T-helper 17 cell (primary cell): ENCODE measurements at places on chromosomes 2 and 18.
A peak's percentile ranks its signal among the peaks of the same experiment; 100 is the strongest.

GRCh38 chr2:26639685-26640243 is 1.4 kb downstream of the CIB4 start:
- no peak for DNase-seq

DNA sequence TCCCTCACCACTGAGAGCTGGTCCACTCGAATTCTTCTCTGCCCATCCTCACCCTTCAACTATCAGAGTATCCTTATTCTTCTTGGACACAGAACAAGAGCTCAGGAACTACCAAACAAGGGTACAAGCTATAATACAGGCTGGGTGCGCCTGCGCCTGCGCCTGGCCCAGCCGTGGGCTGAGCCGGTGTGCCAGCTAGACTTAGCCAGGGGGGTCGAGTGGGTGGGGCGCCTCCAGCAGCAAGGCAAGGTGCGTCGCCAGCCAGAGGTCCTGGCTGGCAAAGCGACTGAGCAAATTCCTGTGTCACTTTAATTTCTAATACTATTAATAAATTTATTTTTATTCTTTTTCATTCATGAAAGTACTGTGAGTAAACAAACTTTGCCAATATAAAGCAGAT is 1072.6 kb upstream of the PIK3C3 start:
- no peak for DNase-seq

- DNase-seq, result no peak
These were observed 21.8 kb downstream of the CWC22 start for GRCh38 chr2:179985163-179985820.

GRCh38 chr2:233422050-233422639 is 67.9 kb downstream of the DGKD start:
- DNase-seq, result peak; percentile 48

DNA sequence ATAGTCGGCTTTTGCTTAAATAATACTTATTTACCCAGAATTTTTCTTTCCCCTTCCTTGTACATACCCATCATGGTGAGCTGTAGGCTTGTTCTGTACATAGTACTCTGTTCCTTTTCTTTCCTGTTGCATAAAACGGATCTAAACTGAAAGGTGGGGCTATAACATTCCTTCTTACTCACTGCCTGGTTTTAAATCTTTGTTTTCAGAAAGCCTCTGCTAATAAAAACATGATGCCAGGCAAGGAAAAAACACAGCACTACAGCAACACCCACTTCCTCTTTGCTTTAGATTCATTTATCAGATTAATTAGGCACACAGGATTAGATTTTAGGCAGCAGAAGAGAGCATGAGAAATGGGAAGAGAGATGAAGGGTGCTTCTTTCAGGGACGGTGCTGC is 19.6 kb upstream of the STON1 start:
- DNase-seq, result no peak

- no peak for DNase-seq
These were observed 35.6 kb downstream of the VIT start for GRCh38 chr2:36731941-36732672.

GRCh38 chr18:11177382-11177781 is 28.0 kb upstream of the PIEZO2 start:
- no peak for DNase-seq

DNA sequence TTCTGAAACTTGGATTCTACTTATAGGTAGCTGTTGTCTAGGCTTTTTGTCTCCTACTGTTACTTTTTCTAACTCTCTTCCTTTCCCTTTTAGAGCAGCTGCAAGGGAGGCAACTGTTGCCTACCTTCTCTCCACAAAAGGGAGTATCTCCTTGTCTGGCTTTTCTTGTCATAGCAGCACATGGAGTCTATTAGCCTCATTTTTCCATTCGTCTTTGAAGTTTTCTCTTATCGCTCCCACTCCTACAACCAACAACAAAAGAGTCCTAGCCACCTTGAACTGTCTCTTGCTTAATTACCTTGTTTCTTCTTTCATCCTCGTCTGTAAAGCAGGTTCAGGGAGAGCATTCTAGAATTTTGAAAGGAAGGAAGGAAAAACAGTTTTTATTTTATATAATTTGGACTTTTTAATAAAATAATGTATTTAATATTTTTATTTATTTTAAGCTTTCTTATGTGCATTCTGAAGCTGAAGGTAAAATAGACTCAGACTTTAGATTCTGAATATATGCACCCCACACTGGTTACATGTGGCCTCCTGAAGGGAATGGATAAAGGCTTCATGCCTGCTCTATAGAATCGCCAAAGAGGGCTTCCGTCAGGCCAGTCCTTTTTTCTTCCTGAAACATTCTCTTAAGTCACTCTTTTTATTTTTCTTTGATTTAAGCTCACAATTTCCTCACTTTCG is 154.4 kb downstream of the CSRNP3 start:
- DNase-seq, result no peak

GRCh38 chr18:79918615-79919011 is 32.8 kb downstream of the SLC66A2 start:
- no peak for DNase-seq

DNA sequence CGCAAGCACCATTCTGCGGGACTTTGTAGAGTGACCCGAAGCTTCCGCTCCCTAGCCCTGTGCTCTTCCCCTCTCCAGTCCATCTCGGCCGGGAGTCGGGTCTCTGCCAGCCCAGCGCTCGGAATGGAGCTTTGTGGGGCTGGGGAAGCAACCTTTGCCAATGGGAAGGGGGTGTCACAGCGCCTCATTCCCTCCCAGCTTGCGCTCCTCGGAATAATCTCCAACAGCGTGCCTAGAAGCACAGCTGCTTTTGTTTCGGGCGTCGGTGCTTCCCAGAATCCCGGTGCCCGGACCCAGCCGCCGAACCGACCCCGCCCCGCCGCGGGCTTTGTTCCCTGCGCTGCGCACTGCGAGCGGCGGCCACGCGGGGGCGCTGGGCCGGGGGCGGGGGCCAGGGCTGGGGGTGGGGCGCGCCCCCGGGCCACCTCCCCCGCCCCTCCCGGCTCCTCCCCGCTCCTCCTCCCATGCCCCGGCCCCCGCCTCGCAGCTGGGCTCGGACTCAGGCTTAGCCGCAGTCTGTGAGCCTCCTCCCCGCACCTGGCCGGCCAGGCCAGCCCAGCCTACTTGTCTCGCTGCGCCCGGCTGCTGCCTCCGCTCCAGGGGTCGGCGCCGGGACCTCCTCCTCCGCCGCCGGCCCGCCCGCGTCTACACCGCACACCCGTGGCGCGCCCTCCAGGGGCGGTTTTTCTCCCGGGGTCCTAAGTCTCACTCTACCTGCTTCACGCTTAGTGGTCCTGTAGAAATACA is 77.7 kb upstream of the SMAD2 start:
- peak; percentile 44 for DNase-seq

- DNase-seq, result no peak
These were observed 83.4 kb upstream of the PPP1CB start for GRCh38 chr2:28668106-28668814.

GRCh38 chr18:54742659-54743604 is 85.3 kb upstream of the RAB27B start:
- DNase-seq, result no peak

GRCh38 chr18:56807901-56808300 is 156.7 kb downstream of the WDR7 start:
- DNase-seq, result no peak

DNA sequence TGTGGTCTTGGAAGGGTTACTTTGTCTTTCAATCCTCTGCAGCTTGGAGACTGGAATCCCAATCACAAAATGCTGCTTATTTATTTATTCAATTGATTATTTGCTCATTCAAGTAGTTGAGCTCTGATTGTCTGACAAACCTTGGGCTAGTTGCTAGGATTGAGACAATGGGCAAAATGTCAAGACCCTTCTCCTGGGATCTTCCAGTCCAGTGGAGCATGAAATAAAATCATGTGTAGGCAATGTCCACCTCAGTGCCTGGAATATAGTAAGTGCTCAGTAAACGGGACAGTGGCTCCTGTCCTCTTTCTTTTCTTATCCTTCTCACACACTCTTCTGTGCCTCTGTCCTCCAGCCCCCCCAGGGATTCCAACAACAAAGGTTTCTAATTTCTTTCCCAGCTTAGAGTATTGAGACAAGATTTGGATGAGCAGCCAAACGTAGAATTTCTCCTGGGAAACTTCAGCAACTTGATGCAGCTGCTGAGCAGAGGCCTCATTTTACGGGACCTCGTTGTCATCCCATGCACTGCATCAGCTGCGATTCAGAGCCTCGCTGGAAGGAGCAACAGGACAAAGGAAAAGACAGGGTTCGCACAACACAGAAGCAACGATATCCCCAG is 545.0 kb downstream of the SOX11 start:
- no peak for DNase-seq

DNA sequence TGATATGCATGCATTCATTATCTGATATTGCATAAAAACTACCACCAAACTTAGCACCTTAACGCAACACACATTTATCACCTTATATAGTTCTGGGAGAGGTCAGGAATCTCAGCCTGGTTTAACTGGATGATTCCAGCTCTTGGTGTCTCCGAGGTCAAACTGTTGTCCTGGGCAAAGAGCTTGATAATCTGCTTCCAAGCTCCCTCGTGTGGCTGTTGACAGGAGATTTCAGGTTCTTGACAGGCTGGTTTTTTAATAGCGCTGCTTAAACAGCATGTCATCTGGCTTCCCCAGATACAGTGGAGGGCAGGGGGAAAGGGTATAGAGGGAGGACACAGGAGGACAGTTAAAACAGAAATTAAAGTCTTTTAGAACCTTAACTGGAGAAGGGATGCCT is 785.0 kb downstream of the CNTNAP5 start:
- no peak for DNase-seq

DNA sequence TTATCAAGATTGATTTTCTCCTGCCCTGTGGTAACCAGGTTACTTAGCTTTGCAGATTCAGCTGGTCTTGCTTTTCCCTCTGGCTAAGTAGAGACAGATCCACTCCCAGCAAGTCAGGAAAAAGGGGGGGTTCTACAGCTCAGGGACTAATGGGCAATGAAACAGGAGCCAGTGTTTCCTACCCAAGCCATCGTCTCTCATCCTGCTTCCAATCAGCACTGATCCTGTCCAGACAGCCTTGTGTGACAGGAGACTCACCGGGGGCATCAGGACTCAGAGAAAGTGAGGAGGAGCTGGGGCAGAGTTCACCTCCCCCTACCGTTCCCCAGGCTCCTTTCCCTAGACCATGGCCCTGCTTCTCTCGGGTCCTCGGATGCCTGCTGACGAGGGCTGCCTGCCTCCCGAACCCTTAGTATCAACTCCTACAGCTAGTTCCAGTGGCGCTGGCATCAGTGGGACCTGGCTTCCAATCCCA is 307.6 kb downstream of the ALK start:
- DNase-seq, result no peak

DNA sequence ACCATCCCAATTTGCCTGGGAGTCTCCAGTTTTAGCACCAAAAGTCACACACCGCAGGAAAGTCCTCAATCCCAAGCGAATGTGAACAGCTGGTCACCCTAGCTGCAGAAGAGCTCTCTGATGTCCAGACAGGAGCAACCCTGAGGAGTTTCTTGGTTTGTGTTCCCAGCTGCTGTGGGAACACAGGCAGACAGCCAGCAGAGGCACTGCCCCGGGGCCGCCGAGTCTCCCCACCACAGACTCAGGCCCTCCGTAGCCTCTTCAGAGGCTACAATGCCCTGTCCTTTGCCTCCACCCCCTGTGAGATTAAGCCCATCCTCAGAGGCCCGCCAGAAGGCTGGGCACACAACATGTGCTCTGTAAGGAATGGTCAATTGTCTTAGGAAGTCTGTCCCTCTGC is 111.5 kb downstream of the TTC32 start:
- no peak for DNase-seq

DNA sequence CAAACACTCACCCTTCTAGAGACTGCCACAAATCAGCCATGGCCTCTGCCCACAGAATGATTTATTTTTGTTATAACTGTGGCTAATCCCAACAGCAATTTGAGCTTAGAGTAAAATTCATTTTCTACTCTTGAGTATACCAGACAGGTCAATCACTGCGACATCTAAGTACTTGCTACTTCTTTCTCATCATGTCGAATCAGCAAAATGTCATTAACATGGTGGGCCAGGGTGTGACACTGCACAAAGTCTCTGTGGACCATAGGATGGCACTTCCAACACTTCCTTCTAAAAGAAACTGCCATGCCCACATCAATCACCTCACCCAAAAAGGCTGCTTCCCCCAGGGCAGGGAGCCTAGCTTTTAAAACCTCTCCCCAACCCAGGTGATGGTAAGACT is 64.4 kb downstream of the KCNG3 start:
- no peak for DNase-seq

- DNase-seq, result no peak
These were observed 181.3 kb upstream of the ZEB2 start for GRCh38 chr2:144701259-144701658.

GRCh38 chr2:176584333-176584732 is 315.1 kb downstream of the MTX2 start:
- no peak for DNase-seq

DNA sequence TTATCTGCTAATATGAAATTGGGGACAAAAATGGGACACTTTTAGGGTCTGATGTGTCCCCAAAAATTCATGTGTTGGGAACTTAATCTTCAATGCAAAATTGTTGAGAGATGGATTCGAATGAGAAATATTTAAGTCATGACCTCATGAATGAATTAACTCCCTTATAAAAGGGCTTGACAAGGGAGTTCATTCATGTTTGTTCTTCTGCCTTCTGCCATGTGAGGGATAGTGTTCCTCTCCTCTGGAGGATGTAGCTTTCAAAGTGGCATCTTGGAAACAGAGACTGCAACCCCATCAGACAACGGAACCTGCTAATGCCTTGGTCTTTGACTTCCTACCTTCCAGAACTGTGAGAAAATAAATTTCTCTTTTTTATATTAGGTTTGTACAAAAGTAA is 89.2 kb upstream of the LINC00305 start:
- DNase-seq, result no peak

- no peak for DNase-seq
These were observed 38.1 kb downstream of the CHRNA1 start for GRCh38 chr2:174726212-174726611.

GRCh38 chr2:195961873-195962272 is 106.8 kb downstream of the DNAH7 start:
- no peak for DNase-seq

- DNase-seq, result no peak
These were observed 425.4 kb upstream of the VRK2 start for GRCh38 chr2:57621122-57621663.

DNA sequence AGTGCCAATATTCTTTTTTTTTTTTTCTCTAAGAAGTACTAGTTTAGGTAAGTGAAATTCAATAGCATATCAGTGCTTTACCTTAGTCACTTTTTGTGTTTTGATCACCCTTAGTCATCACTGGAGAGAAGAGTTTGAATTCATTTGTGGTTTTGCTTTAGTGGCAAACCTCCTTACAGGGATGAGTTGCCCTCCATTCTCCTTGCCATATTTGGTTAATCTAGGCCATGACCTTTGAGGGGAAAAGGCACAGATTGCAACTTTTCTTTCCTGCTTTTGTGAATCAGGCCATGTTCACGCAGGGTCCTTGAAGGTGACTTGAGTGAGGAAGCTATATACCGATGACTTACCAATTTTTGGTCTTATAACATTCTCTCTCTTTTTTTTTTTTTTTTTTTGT is 34.4 kb downstream of the PLEKHA3 start:
- no peak for DNase-seq

DNA sequence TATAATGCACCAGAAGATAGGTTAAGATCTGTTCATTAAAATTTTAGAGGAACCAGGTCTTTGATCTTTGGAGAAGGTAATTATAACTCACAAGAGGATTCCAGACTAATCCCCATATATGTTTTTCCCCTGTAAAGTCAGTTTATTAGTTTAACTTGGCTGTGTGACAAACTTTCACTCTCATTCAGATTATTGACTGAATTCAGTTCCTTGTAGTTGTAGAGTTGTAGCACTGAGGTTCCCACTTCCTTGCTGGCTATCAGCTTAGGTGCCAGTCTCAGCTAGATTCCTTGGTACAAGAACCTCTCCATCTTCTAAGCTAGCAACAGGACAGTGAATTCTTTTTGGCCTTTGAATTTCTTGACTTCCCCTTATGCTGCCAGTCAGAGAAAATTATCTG is 19.1 kb downstream of the REG1A start:
- DNase-seq, result no peak
